ENCODE measurements at places on chromosomes 13 and 19.

DNA sequence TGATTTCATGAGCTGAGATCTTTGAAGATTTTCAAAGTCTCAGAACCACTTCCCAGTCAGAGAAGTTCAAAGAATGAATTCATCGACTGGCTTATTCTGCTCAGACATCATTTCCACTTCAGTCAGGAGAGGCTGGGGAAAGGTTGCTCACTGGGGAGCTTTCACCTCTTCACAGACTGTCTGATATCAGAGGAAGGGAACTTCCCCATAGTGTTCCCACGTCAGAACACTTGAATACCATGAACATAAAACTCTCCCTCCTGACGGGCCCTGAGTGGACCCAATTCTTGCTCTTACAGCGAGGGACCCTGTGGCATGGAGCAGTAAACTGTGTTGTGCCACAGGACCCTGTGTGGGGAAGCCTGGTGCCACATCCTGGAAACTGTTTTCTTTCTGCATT, 492.6 kb downstream of the COG6 start:
- H3K4me3 ChIP-seq = no peak overlapping the region
- DNase-seq = no peak
- no peaks in the 10 kb centered on the region for H3K36me3 ChIP-seq
- H3K4me1 ChIP-seq = no peaks in the 10 kb centered on the region

- no peaks in the 10 kb centered on the region for H3K36me3 ChIP-seq
- H3K4me1 ChIP-seq = no peaks in the 10 kb centered on the region
- no peak overlapping the region for H3K27ac ChIP-seq
- DNase-seq = peak; percentile 30
- H3K27me3 ChIP-seq = no peaks in the 10 kb centered on the region
Observed at GRCh38 chr19:30785458-30786137, 413.4 kb downstream of the ZNF536 start.

DNA sequence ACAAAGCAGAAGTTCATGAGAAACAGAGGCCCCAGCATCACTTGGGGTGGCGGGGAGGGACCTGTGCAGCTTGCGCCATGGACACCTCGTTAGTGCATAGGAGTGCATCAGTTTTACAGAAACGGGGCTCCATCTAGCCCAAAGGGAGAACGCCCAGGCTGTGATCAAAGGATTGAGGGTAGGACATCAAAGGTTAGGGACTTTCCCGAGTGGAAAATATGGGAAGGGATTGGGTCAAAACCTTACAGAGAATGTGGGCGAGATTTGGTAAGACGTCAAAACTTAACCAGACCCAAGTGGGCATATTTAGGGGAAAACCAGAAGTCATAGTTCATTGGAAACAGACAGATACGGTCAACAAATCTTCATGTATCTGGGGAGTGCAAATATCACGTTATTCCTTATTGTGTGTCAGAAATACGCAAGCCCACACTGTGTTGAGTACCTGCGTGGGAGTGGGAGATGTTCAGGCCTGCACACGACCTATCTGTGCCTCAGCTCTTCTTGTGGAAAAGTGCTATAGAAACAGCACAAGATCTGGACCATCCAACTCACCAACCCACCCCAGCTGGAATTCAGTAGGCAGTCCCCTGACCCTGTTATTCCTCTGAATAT, 9.4 kb upstream of the GRAMD1A start:
- H3K27me3 ChIP-seq = no peaks in the 10 kb centered on the region
- H3K36me3 ChIP-seq = no peaks in the 10 kb centered on the region
- no peak for DNase-seq
- H3K4me3 ChIP-seq = no peak overlapping the region

GRCh38 chr19:3045191-3045590, 16.1 kb upstream of the TLE2 start:
- no peaks in the 10 kb centered on the region for H3K36me3 ChIP-seq
- no peak for DNase-seq

DNA sequence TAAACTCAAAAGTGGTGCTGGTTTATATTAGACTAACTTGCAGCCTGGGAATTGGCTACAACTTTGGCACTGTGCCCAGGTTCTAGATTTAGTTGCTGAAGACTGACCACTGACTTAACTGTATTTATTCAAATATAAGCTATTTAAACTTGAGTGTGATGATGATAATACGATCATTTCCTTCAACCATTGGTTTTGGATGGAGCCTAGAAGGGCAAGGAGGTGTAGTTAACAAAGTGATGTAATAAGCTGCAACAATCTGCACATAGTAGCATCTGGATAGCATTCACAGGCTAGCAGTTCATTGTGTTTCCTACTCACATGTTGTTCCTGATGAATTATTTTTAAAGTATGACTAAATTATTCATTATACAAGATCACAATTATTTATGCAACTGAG, 55.2 kb upstream of the DACH1 start:
- H3K27me3 ChIP-seq = no peaks in the 10 kb centered on the region
- no peaks in the 10 kb centered on the region for H3K36me3 ChIP-seq
- H3K4me1 ChIP-seq = no peaks in the 10 kb centered on the region
- H3K27ac ChIP-seq = no peak overlapping the region
- H3K4me3 ChIP-seq = no peak overlapping the region
- no peak for DNase-seq

- H3K27me3 ChIP-seq = no peaks in the 10 kb centered on the region
- no peak overlapping the region for H3K4me3 ChIP-seq
- H3K36me3 ChIP-seq = no peaks in the 10 kb centered on the region
- DNase-seq = no peak
Observed at GRCh38 chr19:2732157-2732725, 7.6 kb downstream of the SLC39A3 start.

GRCh38 chr13:75345193-75345592, 136.8 kb downstream of the TBC1D4 start:
- peaks cover under 1% of the 10 kb centered on the region for H3K36me3 ChIP-seq
- H3K4me3 ChIP-seq = no peak overlapping the region
- no peak for DNase-seq
- no peaks in the 10 kb centered on the region for H3K4me1 ChIP-seq
- no peaks in the 10 kb centered on the region for H3K27me3 ChIP-seq
- no peak overlapping the region for H3K27ac ChIP-seq

GRCh38 chr13:36430247-36431203, 1.8 kb upstream of the CCNA1 start:
- peaks cover 18% of the 10 kb centered on the region for H3K4me1 ChIP-seq
- no peak overlapping the region for H3K27ac ChIP-seq
- peak overlapping the region; percentile 88 for H3K4me3 ChIP-seq
- H3K36me3 ChIP-seq = no peaks in the 10 kb centered on the region
- peak; percentile 73 for DNase-seq

GRCh38 chr19:45746866-45747265, 13.6 kb downstream of the MEIOSIN start:
- no peak overlapping the region for H3K27ac ChIP-seq
- no peaks in the 10 kb centered on the region for H3K27me3 ChIP-seq
- H3K4me1 ChIP-seq = no peaks in the 10 kb centered on the region
- DNase-seq = no peak

GRCh38 chr13:31477961-31478360, 261.4 kb upstream of the RXFP2 start:
- DNase-seq = no peak
- no peaks in the 10 kb centered on the region for H3K27me3 ChIP-seq
- H3K36me3 ChIP-seq = no peaks in the 10 kb centered on the region
- H3K4me3 ChIP-seq = no peak overlapping the region
- no peak overlapping the region for H3K27ac ChIP-seq
- H3K4me1 ChIP-seq = peaks cover 7% of the 10 kb centered on the region

GRCh38 chr19:56105090-56105701, 15.9 kb downstream of the ZNF787 start:
- peak overlapping the region; percentile 93 for H3K27ac ChIP-seq
- peaks cover 28% of the 10 kb centered on the region for H3K4me1 ChIP-seq
- no peaks in the 10 kb centered on the region for H3K27me3 ChIP-seq
- peaks cover 4% of the 10 kb centered on the region for H3K36me3 ChIP-seq
- no peak overlapping the region for H3K4me3 ChIP-seq

DNA sequence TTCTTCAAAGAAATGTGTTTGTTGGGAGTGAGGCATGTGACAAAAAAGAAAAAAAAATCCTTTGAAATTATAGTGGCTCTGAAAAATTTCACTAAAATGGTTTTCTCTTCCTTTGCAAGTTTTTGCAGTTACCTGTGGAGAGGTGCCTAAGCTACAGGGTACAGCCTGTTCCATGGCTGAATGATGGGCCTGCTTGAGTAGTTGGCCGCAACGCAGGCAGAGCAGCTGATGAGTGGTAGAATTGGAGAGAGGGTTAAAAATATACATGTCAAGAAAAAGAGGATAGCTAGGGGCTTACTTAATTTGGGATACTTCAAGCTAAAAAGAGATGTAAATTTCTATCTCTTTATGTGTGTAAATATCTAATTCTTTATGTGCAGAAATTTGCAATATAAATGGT, 629.1 kb upstream of the SLC10A2 start:
- H3K27ac ChIP-seq = no peak overlapping the region
- no peak overlapping the region for H3K4me3 ChIP-seq
- H3K27me3 ChIP-seq = no peaks in the 10 kb centered on the region
- no peak for DNase-seq
- peaks cover 7% of the 10 kb centered on the region for H3K4me1 ChIP-seq
- H3K36me3 ChIP-seq = no peaks in the 10 kb centered on the region

DNA sequence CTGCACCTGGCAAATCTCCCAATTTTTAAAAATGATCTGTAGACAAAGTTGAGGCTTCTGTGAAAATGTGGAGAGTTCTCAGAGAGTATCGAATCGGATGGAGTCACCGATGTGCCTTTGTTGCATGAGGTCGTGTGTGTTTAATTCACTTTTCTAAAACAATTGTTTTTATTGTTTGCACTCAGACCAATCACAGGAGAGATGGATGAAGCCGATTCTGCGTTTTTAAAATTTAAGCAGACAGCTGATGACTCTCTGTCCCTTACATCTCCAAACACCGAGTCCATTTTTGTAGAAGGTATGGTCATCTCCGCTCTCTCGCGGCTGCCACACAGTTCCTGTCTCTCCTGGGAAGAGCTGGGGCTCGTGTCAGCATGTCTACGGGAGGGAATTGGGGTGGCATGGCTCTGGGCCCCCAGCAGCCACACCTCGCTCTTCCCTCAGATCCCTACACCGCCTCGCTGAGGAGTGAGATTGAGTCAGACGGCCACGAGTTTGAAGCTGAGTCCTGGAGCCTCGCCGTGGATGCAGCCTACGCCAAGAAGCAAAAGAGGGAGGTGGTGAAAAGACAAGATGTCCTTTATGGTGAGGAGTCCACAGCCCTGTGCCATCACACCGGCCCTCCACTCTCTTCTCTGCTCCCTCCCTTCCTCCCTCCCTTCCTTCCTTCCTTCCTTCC, 47.2 kb downstream of the PEX11G start:
- H3K4me1 ChIP-seq = no peaks in the 10 kb centered on the region
- DNase-seq = no peak

DNA sequence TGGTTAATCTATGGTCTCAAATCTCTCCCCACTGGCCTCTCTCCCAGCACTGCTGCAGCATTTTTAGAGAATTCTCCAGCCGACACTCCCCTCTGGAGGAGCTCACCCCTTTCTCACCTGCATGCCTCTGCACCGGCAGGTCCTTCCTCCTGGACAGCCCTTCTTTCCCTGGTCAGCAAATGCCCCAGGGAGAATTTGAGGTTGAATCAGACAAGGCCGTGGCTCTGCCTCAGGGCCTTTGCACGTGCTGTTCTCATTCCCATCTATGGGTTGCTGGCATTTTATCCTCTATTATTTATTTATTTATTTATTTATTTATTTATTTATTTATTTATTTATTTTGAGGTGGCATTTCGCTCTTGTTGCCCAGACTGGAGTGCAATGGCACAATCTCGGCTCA, 1.4 kb upstream of the DOCK6 start:
- H3K36me3 ChIP-seq = no peaks in the 10 kb centered on the region
- DNase-seq = no peak
- H3K4me3 ChIP-seq = no peak overlapping the region
- no peaks in the 10 kb centered on the region for H3K4me1 ChIP-seq

DNA sequence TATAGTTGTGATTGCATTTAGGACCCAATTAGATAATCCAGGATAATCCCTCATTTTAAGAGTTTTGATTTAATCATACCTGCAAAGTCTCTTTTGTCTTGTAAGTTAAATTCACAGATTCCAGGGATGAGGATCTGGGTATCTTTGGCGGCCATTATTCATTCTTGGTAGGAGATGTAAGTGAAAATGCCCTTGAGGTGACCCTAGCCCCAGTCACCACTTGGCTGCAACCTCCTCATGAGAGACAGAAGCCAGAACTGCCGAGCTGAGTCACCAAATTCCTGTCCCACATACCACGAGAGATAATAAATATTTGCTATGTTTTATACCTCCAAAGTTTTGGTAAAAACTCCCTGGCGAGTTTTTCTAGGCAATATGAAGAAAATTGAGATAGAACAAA, 389.4 kb downstream of the RFC3 start:
- H3K27ac ChIP-seq = no peak overlapping the region
- no peak for DNase-seq
- no peak overlapping the region for H3K4me3 ChIP-seq
- no peaks in the 10 kb centered on the region for H3K36me3 ChIP-seq
- H3K4me1 ChIP-seq = no peaks in the 10 kb centered on the region
- H3K27me3 ChIP-seq = no peaks in the 10 kb centered on the region

GRCh38 chr19:53644061-53644816, 12.4 kb downstream of the DPRX start:
- H3K27me3 ChIP-seq = no peaks in the 10 kb centered on the region
- H3K4me1 ChIP-seq = peaks cover 15% of the 10 kb centered on the region
- H3K36me3 ChIP-seq = no peaks in the 10 kb centered on the region

- H3K27me3 ChIP-seq = no peaks in the 10 kb centered on the region
- DNase-seq = no peak
- no peaks in the 10 kb centered on the region for H3K4me1 ChIP-seq
- no peak overlapping the region for H3K27ac ChIP-seq
- H3K36me3 ChIP-seq = no peaks in the 10 kb centered on the region
Observed at GRCh38 chr13:33453936-33454335, 168.4 kb upstream of the STARD13 start.

DNA sequence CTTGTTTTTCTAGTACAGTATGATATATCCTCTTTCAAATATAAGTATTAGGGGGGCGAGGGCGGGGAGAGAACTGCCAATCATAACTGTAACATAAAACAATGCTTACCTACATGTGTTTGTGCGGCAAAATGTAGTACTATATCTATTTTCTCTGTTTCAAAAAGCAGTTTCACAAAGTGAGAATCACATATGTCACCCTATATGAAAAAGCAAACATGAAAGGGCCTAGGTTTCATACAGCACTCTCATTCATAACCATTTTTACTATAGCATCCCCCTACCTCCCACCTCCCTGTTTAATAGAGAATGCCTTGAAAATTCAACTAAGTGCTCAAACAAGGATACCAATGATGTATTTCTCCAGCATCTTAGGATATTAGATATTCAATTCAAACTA, 5.2 kb downstream of the TGDS start:
- H3K27me3 ChIP-seq = no peaks in the 10 kb centered on the region
- no peak for DNase-seq
- H3K4me1 ChIP-seq = peaks cover 10% of the 10 kb centered on the region
- peaks cover 22% of the 10 kb centered on the region for H3K36me3 ChIP-seq

DNA sequence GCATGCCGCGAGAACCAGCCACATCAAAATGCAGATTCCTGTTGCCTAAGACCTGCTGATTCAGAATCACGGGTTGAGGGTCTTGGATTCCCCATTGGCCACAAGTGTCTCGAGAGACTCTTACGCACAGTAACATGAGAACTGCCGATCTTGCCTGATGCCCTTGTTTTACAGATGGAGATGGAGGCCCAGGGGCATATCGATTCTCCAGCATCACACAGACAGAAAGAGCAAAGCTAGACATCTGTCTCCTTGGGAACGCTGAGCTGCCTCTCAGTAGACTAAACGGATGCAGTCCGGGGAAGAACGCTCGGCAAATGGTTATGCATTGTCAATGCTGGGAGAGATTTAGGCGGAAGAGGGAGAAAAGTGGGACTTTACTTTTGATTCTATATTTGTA, 5.4 kb downstream of the NLRP12 start:
- no peaks in the 10 kb centered on the region for H3K36me3 ChIP-seq
- H3K4me1 ChIP-seq = peaks cover 2% of the 10 kb centered on the region
- H3K27me3 ChIP-seq = no peaks in the 10 kb centered on the region
- H3K4me3 ChIP-seq = no peak overlapping the region
- peak; percentile 61 for DNase-seq

- H3K27me3 ChIP-seq = no peaks in the 10 kb centered on the region
- DNase-seq = no peak
- H3K27ac ChIP-seq = 0 out of 2 replicates have a peak overlapping the region, but pooled peaks have one; percentile 69
- H3K4me3 ChIP-seq = no peak overlapping the region
Observed at GRCh38 chr19:11017275-11018035, 56.6 kb downstream of the SMARCA4 start.
